ENCODE measurements at places on chromosomes 11 and 22. TPM values are rescaled to one million over a fixed set of nuclear protein-coding genes. Genes with fewer than 3 reads are reported as not detected.

Gene OR8G5
- not detected for total RNA-seq

DNA sequence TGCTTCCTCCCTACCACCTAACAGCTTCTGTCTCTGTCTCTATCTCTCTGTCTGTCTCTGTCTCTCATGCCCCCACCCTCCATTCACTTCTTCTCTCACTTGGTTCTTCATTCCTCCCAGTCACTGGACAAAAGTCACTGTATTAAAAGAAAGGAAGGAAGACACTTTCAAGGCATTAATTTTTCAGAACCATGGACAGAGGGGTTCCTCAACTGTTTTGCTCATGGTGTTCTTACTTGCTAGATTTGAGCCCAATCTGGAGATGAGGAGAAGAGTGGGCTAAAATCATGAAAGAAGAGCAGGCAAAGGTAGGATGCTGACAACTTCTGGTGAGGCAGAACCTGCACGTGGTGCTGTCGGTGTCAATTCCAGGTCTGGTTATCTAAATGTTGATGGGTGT, 116.7 kb upstream of the LARGE1 start:
- DNase-seq = no peak

DNA sequence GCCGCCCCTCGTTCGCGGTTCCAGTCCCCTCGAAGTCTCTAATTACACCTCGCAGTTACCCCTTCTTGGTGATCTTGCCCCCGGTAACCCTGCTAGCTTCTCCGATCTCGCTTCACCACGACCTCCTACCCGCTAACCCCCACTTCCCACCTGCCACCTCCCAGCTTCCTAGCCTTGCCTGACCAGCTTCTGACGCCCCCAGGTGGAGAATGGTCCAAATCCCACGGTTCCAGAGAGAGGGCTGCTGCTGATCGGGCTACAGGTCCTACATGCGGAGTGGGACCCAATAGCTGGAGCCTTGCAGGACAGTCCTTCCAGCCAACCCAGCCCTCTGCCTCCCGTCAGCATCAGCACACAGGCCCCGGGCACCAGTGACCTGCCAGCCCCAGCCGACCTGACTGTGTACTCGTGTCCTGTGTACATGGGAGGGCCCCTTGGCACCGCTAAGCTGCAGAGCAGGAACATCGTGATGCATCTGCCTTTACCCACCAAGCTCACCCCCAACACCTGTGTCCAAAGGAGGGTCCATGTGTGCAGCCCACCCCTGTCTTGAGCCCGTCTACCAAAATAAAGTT, 31.9 kb downstream of the RRP8 start:
- no peak for DNase-seq

GRCh38 chr11:92552942-92553341, 328.3 kb downstream of the FAT3 start:
- no peak for DNase-seq

GRCh38 chr22:50238755-50239154, 6.1 kb downstream of the TUBGCP6 start:
- no peak for DNase-seq
